ENCODE measurements at places on chromosomes 1 and 21.

- DNase-seq = no peak
These were observed 617.3 kb downstream of the MATN1 start for GRCh38 chr1:30106125-30106524.

DNA sequence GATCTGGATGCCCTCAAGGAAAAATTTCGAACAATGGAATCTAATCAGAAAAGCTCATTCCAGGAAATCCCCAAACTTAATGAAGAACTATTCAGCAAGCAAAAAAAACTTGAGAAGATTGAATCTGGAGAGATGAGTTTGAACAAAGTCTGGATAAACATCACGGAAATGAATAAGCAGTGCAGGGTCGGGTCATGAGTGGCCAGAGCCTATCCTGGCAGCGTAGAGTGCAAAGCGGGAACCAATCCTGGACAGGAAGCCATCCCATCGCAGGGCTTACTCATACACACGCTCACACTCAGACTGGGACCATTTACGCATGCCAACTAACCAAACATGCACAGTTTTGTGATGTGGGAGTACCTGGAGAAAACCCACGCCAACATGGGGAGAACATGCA, 43.1 kb downstream of the ZMYM1 start:
- no peak for DNase-seq

- DNase-seq = no peak
These were observed 430.5 kb downstream of the MRPL39 start for GRCh38 chr21:25176637-25177412.

- no peak for DNase-seq
These were observed 34.0 kb downstream of the PCSK9 start for GRCh38 chr1:55073187-55073916.

DNA sequence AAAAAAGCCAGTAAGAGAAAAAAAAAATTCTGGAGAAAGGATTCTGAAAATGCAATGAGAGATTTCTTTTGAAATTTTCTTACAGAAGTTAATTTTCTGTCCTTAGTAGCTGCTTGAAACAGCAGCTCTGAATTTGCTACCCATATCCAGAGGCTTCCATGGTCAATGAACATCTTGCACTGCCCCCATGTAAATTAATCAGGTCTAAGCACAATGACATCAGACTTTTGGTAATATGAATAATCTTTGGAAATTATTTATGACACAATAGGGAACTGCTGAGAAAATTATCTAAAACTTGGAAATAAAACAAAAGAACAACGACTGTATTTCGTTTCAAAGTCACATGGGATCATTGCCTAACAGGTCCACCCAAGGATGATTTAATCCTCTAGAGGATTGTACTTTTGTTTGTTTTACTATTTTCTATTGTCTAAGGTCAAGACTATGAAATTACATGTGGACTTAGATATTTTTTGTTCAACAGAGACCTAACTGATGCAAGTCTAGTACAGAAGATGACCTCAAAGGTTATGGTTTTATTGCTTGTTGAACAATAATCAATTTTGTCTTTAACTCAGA, 312.1 kb downstream of the BACH1 start:
- DNase-seq = no peak

DNA sequence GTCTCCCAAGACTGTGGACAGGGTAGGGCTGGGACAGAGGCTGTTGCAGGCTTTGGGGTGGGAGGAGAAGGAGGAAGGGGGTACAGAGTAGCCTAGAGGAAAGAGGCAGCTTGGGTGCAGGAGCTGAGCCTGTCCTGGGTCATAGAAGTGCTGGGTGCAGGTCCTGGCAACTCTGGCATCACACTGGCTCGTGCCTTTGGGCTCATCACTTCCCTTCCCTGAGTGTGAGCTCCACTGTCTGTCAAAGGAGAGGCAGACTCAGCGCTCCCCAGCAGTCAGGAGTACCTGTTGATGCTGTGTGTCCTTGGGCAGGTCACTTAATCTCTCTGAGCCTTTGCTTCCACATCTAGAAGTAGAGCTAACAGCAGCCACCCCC, 157.1 kb downstream of the PTPRU start:
- DNase-seq = no peak

- no peak for DNase-seq
These were observed 782.9 kb upstream of the TPTE start for GRCh38 chr21:9738527-9738926.

GRCh38 chr1:27018316-27018715, 5.7 kb upstream of the TENT5B start:
- DNase-seq = no peak

GRCh38 chr1:33297911-33298622, 22.8 kb downstream of the A3GALT2 start:
- no peak for DNase-seq

Data from right renal cortex interstitium (tissue), 3 donors.